Uterus (tissue), 4 donors: ENCODE measurements at places on chromosomes 3 and 15.
A peak's percentile ranks its signal among the peaks of the same experiment; 100 is the strongest.

DNA sequence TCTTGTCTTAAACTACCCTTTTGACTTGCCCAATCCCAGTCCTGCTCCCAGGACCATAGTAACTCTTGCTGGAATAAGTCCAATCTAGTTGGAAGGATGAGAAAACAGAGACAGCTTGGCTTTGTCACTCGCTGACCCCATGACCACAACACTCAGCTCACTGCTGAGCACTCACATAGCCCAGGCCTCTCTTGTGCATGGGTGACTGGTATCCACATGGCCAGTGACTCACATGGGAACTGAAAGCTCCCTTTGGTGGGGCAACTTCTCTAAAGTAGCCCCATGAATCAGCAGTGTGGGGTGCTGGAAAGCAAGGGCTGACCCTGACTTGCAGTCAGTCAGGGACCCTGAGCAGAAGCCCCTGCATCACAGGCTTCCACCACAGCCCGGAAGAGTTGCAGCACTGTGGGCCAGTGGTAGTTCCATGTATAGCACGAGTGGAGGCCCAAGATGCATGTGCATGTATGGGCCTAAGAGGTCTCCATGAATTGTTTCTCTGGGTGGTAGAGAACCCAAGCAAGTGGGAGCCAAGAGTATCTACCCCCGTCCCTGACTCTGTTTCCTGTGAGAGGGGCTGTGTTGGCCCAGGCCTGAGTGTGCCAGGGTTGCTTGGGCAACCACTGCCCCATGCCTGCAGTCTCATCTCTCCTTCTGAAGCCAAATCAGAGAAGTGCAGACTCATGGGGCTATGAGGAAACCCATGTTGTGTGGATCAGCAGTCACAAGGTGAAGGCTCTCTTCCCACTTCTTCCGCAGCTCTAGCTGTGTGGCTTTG, 62.1 kb upstream of the XCR1 start:
- H3K27me3 ChIP-seq = no peaks in the 10 kb centered on the region
- H3K27ac ChIP-seq = no peak overlapping the region
- no peak for DNase-seq
- no peaks in the 10 kb centered on the region for H3K4me1 ChIP-seq
- H3K36me3 ChIP-seq = no peaks in the 10 kb centered on the region
- H3K4me3 ChIP-seq = no peak overlapping the region

GRCh38 chr3:169744366-169745054, 20.4 kb downstream of the TERC start:
- H3K4me1 ChIP-seq = no peaks in the 10 kb centered on the region
- H3K36me3 ChIP-seq = no peaks in the 10 kb centered on the region
- no peak overlapping the region for H3K27ac ChIP-seq
- no peak for DNase-seq
- no peak overlapping the region for H3K4me3 ChIP-seq

GRCh38 chr15:71374607-71375352, 259.5 kb downstream of the THSD4 start:
- DNase-seq = no peak
- H3K4me1 ChIP-seq = no peaks in the 10 kb centered on the region
- H3K27ac ChIP-seq = peak overlapping the region; percentile 36

DNA sequence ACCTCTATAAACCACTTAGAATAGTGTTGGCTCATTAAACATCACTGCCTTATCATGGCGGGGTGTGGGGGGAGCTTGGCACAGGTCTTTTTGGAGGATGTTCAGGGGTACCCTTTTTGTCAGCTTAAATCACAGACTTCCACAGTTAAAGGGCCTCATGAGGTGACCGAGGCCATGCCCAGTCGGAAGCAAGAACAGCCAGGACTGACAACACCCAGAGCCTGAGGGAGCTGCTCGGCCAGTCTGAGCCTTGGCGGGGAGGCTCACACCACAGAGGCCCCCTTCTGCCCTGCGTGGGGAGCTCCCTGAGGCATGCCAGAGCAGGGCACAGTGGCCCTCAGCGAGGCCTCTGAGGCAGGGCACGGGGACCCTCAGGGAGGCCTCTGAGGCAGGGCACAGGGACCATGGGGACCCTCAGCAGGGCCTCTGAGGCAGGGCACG, 49.5 kb downstream of the UMPS start:
- no peaks in the 10 kb centered on the region for H3K36me3 ChIP-seq
- no peak overlapping the region for H3K4me3 ChIP-seq
- H3K27me3 ChIP-seq = no peaks in the 10 kb centered on the region
- no peak for DNase-seq
- H3K27ac ChIP-seq = peak overlapping the region; percentile 87
